ENCODE measurements at places on chromosomes 5 and 9.

- no peak for DNase-seq
These were observed 7.8 kb downstream of the TEX48 start for GRCh38 chr9:114674076-114674797.

- DNase-seq, result no peak
These were observed 23.8 kb upstream of the CNOT6 start for GRCh38 chr5:180470361-180470760.

- no peak for DNase-seq
These were observed 57.9 kb downstream of the KIAA1958 start for GRCh38 chr9:112544477-112544876.

DNA sequence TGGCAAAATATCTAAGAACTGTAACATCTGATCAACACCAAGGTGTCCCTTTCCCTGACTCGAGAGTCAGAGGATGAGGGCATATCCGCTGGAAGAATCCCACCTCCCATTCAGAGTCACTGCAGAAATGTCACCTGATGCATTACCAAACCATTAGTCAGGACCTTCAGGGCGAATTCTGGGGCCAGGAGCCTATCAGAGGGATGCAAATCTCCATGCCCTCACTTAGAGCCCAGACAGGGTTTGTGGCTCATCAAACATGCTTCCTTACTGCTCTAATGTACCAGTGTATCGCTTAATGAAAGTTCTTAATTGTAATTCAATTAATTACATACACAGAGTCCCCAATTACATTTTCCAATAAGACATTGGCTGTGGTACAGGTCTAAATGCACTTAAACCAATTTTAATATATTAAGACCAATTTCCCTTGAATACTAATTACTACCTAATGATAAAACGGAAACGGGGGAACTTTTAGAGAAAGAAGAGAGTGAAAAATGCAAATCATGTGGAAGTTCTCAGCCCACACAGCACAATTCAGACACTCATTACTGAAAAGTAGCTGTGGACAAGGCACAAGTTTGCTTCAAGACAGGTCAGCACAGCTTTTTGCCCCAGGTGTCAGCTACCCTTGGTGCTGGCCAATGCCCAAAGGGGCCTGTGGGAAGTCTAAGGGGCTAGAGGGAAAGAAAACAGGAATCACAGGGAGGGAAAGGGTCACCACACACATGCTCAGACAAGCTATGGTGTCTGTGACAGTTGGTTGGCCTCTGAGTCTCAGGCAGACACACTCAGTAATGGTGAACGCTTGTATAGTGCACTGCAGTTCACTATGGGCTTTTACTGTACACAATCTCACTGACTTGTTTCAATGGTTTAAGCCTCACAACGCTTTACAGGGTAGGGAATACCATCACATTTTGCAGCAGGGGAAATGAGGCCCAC, 211.6 kb downstream of the MAPKAP1 start:
- DNase-seq, result no peak

DNA sequence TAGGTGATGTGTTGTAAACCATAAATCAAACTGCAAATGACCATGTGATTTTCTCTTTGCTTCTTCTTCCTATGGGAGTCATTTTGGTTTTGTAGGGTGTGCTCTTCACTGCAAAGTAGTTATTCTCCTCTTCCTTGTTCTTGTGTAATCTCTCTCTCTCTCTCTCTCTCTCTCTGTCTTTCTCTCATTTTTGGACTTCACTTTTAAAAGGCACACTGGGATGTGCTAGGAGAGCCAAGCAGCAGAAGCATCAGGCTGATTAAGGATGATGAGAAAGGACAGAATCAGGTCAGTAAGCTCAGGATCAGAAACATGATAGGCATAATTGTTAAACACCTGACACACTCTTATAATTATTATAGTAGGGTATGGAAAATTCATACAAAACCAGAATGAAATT, 505.3 kb upstream of the ZNF608 start:
- DNase-seq, result no peak

DNA sequence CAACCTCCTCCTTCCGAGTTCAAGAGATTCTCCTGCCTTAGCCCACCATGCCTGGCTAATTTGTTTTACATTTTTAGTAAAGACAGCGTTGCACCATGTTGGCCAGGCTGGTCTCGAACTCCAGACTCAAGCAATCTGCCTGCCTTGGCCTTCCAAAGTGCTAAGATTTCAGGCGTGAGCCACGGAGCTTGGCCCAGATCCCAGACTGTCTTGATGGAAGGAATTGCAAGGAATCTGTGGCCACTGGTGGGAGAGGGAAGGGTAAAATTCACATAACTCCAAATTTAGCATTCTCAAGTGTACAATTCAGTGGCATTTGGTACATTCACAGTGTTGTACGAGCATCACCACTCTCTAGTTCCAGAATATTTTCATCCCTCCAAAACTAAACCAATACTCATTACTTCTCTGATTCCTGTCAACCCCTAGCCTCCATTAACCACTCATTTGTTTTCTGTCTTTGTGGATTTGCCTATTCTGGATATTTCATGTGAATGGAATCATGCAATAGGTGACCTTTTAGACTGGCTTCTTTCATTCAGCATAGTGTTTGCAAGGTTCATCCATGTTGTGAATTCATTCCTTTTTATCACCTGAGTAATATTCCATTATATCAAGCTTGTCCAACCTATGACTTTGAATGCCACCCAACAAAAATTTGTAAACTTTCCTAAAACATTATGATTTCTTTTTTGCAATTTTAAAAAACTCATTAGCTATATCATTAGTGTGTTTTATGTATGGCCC, 8.9 kb upstream of the MYO10 start:
- no peak for DNase-seq

GRCh38 chr5:21654-22233, 70.2 kb upstream of the PLEKHG4B start:
- peak; percentile 51 for DNase-seq

- DNase-seq, result no peak
These were observed 8.3 kb upstream of the XPA start for GRCh38 chr9:97705354-97705950.

- no peak for DNase-seq
These were observed 163.7 kb downstream of the ROR2 start for GRCh38 chr9:91786132-91786896.

GRCh38 chr9:85605905-85606304, 135.8 kb downstream of the AGTPBP1 start:
- no peak for DNase-seq

GRCh38 chr9:100170085-100170484, 71.0 kb downstream of the INVS start:
- DNase-seq, result no peak

- DNase-seq, result peak; percentile 32
These were observed 63.1 kb downstream of the RCL1 start for GRCh38 chr9:4855841-4856240.

DNA sequence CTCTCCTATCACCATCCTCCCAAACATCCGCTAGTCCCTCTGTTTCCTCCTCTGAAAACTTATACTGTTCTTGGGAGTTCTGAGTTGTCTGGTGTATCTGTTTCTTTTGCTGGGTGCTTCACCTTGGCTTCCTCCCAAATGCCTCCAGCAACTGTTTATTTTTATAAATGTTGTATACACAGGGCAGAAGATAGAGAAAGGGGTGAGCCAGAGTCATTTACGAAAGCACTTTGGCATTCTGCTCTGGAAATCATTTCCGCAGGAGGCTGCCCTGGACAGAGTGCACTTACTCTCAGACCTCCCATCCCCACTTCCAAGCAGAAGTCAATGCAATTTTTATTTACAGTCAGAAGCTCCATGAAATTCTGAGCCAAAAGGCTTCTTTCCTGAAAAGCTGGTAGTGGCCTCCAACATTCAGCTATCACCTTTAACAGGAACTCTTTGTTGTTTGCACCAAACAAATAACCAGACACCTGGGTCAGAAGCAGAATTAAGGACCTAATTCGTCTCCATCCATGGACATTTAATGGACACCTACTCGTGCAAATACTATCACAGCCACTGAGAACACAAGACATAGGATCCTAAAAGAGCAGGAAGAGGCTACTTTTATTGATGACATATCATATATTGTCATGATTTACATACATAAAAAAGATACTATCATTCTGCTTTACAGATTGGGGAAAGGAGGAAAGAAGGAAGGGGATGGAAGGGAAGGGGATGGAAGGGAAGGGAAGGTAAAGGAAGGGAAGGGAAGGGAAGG, 229.5 kb upstream of the PAPPA start:
- DNase-seq, result peak; percentile 40

DNA sequence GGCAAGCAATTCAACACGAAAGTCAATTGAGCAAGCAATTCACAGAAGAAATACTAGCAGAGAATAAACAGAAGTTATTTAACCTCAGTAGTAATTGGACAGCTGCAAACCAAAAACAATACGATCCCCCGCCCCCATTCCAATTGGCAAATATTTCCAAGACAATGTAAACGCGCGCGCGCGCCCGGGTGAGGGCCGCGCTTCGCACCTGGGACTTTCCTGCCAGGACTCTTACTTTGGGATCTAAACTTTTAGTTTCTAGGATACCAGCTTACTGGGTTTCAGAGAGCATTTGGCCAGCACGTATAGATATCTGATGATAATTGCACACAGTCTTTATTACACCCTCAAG, 8.6 kb downstream of the RUFY1 start:
- DNase-seq, result peak; percentile 48

DNA sequence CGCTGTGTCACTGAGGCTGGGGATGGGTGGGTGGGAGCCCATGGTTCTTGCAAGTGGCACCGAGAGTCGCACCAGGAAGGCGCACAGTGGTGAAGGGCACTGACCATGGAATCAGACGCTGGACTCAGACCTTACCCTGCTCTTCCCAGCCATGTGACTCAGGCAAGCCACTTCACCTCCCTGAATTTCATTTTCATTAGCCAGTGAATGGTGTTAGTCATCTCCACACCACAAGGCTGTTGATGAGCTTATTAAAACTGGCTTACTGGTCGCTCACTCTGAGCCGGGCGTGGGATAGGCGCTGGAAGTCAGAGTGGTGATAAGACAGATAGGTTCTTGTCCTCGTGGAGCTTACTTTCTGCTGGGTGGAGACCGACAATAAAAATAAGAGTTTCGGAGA, 25.1 kb downstream of the FGF18 start:
- peak; percentile 23 for DNase-seq

DNA sequence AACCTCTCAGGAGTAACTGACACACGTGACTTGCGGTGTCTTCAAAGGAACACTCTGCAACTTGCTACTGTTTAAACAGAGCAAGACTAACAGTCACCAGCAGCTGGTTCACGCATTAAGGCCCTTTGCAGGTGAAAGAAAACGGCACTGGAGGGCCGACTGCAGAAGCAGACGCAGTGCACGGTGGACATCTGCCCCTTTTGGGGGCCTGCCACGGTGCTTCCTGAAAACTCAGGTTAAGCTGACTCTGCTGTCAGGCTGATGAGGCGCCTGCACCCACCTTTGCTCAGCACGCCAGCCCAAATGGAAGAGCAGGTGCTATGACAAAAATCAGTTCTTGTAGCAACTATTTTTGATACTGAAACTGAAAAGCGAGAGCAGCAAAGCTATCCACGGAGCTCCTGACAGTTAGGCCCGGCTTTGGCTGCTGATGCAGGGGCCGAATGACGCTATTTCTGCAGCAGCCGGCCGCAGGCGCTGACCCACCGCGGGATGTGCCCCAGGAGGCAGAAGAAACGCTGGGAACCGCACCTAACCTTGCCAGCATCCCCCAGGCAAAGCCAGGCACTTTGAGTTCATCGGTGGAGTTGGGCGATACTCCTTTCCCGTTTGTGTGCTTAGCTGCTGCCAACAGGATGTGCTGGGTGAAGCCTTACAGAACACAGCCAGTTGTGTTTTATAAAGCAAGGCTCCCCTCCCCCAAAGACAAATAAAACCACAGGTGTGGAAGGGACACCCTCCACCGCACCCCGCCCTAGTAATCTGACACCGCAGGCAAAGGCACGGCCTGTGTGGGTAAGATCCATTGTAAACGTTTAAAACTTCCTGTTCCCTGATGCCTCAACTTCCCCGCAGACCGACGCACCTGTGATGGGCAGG, 21.1 kb upstream of the TERT start:
- DNase-seq, result no peak

GRCh38 chr5:181219262-181220177, 3.6 kb upstream of the TRIM41 start:
- no peak for DNase-seq

GRCh38 chr5:11873587-11873986, 30.7 kb downstream of the CTNND2 start:
- DNase-seq, result no peak

- no peak for DNase-seq
These were observed 16.6 kb downstream of the OCLN start for GRCh38 chr5:69509212-69509611.

DNA sequence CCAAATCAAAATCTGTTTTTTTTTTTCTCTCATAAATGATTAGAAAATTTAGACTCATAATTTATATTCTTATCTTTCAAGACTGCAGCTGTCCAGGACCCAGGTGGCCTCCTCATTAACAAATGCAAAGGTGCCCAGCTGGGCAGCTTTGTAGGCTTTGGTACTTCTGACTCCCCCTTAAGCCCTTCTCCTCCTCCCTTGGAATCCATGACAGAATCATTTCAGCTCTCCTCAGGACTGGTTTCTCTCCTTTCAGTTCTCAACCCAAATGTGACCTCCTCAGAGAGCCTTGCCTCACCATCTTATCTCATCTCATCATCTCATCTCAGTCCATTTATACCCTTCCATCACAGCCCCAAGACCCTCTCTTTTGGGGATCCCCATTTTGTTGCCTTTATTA, 221.7 kb downstream of the KIAA0825 start:
- DNase-seq, result no peak

GRCh38 chr5:65819905-65820240, 97.9 kb downstream of the NLN start:
- no peak for DNase-seq

DNA sequence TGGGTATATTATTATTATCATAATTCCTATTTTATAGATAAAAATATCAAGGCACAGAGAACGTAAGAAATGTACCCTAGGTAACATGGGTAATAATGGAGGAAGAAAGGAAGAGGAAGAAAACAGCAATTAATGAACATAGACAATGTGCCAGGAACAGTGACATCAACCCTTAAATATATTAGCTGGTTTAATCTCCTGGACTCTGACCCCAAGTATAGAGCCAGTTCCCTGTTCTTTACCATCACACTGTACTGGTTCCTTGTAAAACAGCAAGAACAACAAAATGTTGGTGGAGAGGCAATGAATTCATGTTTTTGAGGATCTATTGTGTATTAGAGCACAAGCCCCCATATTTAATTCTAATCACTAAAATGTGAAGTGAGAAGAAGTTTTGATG, 192.1 kb downstream of the SMC2 start:
- no peak for DNase-seq
